ENCODE measurements at places on chromosomes 12 and 14.

GRCh38 chr12:53735556-53735955, 8.3 kb upstream of the CALCOCO1 start:
- DNase-seq = no peak

- DNase-seq = no peak
These were observed 49.0 kb upstream of the EGLN3 start for GRCh38 chr14:33999771-34000291.

DNA sequence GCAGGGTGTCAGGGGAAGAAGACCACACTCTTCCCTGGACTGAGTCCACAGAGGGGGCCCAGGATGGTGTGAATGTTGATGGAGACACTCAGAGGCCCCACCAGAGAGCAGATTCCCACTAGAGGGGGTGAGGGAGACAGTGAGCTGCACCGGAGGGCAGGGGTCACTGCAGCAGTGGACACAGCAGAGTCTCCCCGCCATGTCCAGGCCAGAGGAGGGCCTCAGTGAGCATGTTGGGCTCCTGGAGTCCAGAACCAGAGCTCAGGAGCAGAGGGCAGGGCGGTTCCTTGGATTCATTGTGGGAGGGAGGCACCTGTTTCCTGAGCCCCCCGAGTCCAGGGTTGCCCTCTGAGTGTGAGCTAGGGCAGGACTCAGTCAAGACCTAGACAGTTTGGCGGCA, 1.8 kb upstream of the KRT82 start:
- no peak for DNase-seq

DNA sequence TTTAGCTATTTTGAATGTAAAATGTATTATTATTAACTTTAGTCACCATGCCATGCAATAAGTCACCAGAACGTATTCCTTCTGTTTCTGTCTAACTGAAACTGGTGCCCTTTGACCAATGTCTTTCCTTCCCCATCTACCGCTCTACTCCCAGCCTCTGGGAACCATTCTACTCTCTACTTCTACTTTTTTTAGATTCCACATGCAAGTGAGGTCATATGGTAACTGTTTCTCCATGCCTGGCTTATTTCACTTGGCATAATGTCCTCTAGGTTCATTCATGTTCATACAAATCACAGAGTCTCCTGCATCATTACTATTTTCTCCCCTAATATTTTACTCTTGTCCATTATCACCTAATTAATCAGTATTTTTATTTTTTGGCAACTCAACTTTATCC, 160.1 kb downstream of the TMX1 start:
- DNase-seq = no peak

DNA sequence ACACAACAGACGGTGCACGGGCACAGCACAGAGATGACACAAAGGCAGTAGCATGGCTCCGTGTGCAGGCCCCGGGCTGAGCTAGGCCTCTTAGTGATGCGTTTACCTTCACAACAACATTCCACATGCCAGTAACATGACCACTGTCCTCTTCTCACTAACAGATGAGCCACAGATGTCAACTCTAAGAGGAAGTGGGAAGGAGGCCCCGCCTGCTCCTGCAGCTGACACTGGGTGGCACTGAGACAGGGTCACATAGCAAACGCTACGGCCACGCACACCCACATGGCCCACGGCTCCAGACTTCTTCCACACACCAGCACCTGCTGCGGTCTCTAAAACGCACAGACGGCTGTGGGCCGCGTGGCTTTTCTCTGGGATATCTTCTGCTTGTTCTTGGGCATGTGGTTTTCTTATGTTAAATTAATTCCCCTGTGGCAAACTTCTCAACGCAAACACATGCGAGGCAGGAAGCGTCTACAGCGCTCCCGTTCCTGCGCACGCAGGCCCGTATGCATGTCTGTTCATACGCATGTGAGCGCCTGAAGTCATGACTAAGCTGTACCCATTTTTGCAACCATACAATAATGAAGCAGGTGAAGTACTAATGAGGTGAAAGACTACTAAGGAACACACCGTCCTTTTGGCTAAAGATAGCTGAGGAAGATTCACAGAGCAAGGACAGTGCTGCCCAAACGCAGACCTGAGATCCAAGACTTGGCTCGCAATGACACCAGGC, 26.8 kb downstream of the AMN start:
- DNase-seq = peak; percentile 57

DNA sequence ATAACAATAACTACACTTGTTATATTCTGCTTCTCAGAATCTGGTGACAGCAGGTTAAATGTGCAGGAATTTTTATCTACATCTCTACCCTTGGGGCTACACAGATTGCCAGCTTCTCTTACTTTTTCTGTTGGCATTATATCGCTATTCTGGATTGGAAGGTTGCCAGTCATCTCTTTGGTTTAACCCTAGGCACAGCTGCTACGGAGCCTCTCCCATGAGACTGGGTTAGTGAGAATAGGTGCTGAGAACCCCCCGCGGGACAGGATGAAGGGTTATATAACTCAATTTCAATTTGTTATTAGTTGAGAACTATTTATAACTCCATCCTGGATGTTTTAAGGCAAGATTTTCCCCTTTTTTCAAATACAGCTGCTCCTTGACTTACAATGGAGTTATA, 73.1 kb downstream of the ACADS start:
- no peak for DNase-seq

DNA sequence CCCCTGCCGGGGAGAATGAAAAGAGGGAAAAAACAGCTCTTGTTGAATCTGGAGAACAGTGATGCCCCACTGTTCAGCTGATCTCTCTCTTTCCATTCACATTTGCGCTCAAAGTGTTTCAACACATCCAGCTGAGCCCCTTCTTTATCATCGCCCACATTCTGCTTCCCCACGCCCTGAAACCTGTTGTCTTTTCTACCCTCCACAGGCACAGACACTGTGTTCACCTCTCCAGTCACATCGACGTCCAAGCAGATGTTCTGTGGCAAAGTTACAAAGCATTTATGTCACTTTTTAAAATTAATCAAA, 338.7 kb downstream of the EGLN3 start:
- no peak for DNase-seq

DNA sequence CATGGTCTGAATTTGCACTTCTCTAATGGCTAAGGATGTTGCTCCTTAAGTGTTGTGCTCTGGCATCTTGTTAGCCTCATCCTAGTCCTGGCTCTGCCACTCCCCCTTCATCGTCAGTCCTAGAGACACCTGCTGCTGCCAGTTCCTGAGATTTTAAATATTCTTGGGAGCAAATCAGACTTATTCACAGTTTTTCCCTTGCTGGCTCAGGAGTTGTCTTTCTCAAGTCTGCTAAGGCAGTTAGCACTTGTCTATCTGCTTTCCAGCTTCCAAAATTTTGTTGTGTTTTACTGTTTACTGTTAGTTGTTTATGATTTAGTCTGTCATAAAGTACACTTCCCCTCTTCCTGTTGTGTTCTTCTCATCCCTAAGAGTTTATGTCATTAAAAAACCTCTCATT, 201.0 kb downstream of the KIF26A start:
- no peak for DNase-seq

- no peak for DNase-seq
These were observed 178.5 kb downstream of the CALM1 start for GRCh38 chr14:90575336-90575735.

DNA sequence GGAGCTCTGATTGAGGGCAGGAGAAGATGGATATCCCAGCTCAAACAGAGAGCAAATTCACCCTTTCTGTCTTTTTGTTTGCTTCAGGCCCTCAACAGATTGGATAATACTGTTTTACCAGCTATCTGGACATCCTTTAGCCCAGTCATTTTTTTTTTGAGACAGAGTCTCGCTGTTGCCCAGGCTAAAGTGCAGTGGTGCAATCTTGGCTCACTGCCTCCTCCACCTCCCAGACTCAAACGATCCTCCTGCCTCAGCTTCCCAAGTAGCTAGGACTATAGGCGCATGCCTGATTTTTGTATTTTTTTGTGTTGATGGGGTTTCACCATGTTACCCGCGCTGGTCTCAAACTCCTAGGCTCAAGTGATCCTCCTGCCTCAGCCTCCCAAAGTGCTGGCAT, 40.8 kb downstream of the ARF6 start:
- DNase-seq = no peak

GRCh38 chr12:131005161-131006035, 51.7 kb downstream of the ADGRD1 start:
- no peak for DNase-seq

DNA sequence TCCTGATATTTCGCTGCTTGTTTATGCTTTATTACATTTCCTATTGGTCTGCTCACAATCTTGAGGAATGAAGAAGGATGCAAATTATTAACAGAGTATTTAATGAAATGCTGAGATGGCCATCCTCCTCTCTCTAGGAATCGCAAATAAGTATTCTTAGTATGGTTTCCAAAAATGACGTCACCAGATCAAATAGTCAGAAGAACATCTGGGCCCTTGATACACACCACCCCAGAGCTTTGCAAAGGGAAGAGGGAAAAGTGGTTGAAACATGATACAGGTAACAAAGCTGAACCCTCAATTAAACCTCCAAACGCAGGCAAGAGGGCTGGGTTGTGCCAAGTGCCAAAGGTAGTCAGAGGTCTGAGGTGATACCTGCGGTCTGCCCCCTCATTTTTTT, 107.3 kb downstream of the BCL11B start:
- DNase-seq = no peak

DNA sequence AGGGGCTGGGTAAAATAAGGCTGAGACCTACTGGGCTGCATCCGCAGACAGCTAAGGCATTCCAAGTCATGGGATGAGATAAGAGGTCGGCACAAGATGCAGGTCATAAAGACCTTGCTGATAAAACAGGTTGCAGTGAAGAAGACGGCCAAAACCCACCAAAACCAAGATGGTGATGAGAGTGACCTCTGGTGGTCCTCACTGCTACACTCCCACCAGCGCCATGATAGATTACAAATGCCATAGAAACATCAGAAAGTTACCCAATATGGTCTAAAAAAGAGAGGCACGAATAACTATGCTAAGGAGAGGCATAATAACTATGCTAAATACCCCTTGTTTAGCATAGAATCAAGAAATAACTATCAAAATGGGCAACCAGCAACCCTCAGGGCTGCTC, 46.2 kb upstream of the MAP3K9 start:
- DNase-seq = no peak

- DNase-seq = no peak
These were observed 37.5 kb downstream of the GNG2 start for GRCh38 chr14:51897791-51898355.

GRCh38 chr12:41784957-41785356, 359.7 kb downstream of the GXYLT1 start:
- DNase-seq = no peak

DNA sequence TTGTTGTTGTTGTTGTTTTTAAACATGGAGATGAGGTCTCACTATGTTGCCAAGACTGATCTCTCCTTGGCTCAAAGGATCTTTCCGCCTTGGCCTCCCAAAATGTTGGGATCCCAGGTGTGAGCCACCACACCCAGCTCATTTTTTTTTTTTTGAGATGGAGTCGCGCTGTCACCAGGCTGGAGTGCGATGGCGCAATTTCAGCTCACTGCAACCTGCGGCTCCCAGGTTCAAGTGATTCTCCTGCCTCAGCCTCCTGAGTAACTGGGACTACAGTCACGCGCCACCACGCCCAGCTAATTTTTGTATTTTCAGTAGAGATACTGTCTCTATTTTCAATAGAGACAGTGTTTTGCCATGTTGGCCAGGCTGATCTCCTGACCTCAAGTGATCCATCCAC, 4.9 kb upstream of the CLIP1 start:
- no peak for DNase-seq

DNA sequence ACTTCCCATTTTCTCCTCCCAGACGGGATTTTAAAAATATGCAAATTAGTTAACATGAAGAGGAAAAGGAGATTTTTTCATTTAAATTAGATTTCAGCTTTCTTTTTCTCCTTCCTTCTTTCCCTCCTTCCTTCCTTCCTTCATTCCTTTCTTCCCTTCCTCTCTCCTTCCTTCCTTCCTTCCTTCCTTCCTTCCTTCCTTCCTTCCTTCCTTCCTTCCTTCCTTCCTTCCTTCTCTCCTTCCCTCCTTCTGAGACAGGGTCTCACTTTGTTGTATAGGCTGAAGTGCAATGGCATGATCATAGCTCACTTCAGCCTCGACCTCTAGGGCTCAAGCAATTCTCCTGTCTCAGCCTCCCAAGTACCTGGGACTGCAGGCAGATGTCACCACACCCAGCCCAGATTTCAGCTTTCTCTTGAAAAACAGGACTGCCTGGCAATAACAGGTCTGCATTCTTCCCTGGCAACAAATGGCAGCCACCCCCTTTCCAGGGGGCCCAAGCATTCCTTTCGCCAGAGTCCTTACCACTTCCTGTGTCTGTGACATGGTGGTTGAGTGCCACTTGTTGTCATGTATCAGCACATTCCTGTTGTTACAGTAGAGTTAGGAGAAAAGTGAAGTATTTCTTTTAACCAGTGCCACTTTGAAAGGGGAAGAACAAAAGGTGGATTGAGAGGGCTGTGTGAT, 119.1 kb downstream of the PTPN11 start:
- DNase-seq = no peak

- DNase-seq = no peak
These were observed 80.6 kb upstream of the GTF2A1 start for GRCh38 chr14:81301371-81301770.

DNA sequence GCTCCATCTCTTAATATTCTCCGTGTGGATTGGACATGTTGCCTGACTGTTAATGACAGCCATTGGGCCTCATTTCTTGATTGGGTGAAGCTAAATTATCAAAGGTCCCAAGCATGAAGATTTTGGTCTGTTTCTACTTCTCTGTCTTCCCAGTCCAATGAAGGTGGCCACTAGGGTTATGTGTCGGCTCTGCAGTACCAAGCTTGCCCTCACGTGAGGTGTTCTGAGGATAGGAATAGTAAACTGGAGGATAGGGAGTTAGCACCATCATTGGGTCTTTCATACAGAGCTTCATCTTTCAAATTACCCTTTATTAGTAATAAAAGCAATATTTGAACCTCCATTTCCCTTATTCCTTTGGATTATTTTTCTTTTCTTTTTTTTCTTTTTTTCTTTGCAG, 21.9 kb upstream of the BICD1 start:
- no peak for DNase-seq

DNA sequence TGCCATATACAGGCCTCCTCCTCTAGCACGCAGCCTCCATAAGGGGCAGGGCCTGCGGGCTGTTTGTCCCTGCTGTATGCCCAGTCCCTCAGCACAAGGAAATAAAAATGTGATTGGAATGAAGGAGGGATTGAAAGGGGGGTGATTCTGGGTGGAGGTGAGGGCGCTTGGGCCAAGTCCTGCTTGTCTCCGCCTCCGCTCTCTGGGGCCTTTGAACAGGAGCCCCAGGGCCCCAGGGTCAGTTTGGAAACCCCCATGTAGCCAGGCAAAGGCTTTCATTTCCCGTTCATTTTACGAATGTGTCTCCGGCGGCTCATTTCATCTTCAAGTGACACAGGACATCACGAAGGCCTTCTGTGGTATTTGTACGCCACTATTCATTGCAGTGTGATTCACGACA, 4.5 kb upstream of the CACNA2D4 start:
- no peak for DNase-seq

GRCh38 chr12:9039397-9039977, 50.1 kb downstream of the KLRG1 start:
- no peak for DNase-seq

Measured in activated B cell treated with CpG ODN at 0.5 μM for 24 hours (primary cell).